Stimulated activated CD8-positive, alpha-beta memory T cell treated with anti-CD3 and anti-CD28 coated beads, Interleukin-7, amount 100 ng/mL, for 1 hour (primary cell): ENCODE measurements at places on chromosomes 7 and 10.

GRCh38 chr7:69864822-69865221 lies 266.5 kb downstream of the AUTS2 start:
- DNase-seq = no peak

GRCh38 chr10:16063350-16063749 lies 203.0 kb upstream of the MINDY3 start:
- no peak for DNase-seq

- no peak for DNase-seq
Observed at GRCh38 chr7:102170393-102170970, 116.2 kb upstream of the SH2B2 start.

DNA sequence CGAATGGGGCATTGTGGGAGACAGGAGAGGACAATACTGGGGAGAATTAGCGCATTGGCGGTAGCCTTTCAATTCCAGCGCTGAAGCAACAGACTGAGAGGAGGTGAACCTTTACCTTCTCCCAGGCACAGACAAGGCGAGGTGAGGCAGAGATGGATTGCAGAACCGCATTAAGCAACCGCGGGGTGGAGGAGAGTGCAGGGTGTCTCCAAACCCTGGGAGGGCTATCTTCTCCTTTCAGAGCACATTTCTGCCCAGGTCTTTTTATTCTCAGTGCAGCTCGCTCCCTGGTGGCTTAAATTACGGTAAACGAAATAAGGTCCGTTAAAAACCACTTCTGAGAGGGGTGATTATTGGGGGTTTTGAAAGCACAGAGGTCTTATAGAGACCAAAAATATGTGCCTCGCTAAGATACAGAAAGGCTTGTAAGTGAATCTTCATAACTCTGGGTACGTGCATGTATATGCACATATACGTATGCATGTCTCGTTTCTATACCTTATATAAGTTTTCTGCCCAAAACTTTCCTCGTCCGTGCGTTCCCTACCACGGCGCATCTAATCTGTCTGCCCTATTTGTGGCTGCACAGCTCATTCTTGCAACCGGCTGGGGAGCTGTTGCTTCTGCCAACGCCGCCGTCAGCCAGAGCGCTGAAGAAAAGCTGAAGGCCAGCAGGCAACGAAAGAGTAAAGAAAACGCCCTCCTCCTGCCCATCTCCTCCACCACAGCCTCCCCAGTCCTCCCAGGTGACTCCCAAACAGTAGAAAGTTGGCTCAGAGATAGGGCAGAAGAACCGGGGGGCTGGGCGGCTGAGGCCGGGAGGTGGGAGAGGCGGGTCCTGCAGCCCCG lies 895 bp upstream of the ZNF804B start:
- DNase-seq = no peak
